ENCODE measurements at places on chromosomes 16 and 17.

GRCh38 chr16:85969591-85969990, 70.6 kb downstream of the IRF8 start:
- DNase-seq: no peak

DNA sequence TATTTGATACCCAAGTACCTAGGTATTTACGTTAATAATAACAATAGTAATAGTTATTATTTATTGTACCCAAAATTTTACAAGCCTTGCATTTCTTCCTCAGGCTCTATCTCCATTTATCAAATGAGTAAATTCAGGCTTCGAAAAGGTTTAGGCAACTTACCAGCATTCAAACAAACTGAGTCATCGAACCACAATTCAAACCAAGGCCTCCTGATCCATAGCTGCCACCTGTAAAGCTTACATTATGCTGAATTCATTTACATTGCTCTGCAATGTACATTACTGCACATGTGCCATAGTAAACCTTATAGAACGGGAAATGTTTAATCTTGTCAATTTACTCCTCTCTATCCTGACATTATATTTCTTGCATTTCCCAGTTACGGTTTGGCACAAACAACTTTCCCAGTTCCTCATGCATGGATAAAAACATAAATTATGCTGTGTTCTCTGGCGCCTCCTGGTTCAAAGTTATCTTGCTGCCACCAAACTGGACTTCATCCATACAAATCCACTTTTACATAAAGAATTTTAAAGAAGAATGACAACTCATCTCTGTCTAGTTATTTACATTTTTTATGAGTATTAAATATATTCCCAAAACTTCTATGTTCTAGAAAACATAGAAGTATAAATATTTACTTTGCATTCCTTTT, 360.6 kb upstream of the SOX9 start:
- DNase-seq: no peak

GRCh38 chr17:31321481-31321880, at the start of gene EVI2A:
EVI2A (minus strand) TSS chr17:31321622; CDS start chr17:31319013, 2,609 bp downstream.
- no peak for DNase-seq

- DNase-seq: peak; percentile 62
Observed at GRCh38 chr16:58024486-58025350, 836 bp upstream of the MMP15 start.

- DNase-seq: no peak
Observed at GRCh38 chr16:89437251-89437987, 52.9 kb downstream of the ANKRD11 start.

GRCh38 chr16:16038950-16039349, 89.5 kb downstream of the ABCC1 start:
- no peak for DNase-seq

GRCh38 chr16:28304214-28304613, 11.9 kb downstream of the SBK1 start:
- DNase-seq: no peak

DNA sequence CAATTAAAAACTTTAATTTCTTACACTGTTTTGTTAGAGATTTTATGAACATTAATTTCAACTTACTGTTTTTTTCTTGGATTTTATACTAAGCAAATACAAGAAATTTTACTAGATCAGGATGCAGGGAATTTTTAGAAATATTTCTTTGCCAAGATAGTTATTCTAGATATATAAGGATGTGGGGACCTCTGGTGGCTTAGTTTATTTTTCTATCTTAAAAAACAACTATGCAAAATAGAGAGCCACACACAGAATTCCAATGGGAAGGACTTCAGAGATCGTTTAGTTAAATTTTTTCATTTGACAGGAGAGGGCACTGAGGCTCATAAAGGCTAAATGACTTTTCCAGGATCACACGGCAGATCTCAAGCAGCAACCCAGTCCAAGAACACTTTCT, 23.0 kb upstream of the CAPNS2 start:
- DNase-seq: no peak

GRCh38 chr17:42679492-42680330, 1.9 kb downstream of the CCR10 start:
- peak; percentile 36 for DNase-seq

GRCh38 chr17:30580916-30581315, 103.7 kb downstream of the GOSR1 start:
- DNase-seq: no peak

DNA sequence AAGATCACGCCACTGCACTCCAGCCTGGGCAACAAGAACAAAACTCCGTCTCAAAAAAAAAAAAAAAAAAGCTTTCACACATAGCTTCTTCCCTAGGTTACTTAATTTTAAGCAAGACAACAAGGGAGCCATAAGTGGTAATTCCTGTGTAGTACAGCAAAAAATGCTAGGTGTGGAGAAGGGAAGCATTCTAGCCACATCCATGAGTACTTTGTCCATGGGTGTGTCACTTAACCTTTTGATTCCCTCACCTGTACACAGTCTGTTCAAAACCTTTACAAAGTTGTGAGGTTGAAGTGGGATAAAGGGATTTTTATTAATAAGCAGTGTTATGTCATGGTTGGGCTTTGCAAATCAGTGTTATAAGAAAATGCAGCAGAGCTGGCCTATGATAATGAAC, 4.5 kb downstream of the NME2 start:
- DNase-seq: no peak

- DNase-seq: peak; percentile 93
Observed at GRCh38 chr17:17710728-17711541, 29.7 kb downstream of the RAI1 start.

GRCh38 chr16:68411086-68411485, 37.2 kb downstream of the SMPD3 start:
- no peak for DNase-seq

DNA sequence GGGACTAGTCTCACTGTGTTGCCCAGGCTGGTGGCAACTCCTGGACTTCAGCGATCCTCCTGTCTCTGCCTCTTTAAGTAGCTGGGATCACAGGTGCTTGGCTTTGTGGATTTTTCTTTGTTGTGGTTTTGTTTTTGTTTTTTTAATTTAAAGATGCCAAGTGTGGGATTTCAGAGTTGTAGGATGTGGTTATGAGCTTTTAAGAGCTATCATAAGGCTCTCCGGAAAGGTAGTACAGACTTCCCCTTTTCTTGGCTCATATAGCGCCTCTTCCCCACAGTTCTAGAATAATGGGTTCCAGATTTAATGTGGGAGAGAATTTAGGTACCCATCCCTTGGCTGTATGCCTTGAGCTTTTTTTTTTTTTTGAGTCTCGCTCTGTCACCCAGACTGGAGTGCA, 17.1 kb downstream of the AKAP1 start:
- no peak for DNase-seq

DNA sequence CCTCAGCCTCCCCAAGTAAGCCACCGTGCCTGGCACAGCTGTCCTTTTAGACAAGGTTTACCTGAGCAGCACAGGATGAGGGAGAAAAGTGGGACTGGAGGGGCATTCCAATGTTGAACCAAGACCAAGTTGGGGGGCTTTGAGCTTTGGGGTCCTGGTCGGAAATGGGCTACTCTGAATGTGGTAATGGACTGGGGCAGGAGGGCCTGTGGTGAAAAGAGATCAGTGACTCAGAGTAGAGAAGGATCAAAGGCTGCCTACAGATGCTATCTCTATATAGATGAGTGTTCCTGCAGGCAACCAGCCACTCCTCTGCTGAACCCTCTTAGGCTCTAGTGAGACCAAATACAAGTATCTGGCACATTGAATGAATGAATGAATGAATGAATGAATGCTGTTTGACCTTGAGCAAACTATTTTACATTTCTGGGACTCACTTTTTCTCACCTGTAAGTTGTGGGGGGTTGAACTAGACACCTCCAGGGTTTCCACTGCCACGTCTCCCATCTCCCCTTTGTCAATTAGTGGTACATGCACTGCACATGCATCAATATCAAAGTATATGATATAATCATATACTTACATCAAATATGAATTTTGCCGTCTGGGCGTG, 26.3 kb upstream of the ETV4 start:
- DNase-seq: no peak

DNA sequence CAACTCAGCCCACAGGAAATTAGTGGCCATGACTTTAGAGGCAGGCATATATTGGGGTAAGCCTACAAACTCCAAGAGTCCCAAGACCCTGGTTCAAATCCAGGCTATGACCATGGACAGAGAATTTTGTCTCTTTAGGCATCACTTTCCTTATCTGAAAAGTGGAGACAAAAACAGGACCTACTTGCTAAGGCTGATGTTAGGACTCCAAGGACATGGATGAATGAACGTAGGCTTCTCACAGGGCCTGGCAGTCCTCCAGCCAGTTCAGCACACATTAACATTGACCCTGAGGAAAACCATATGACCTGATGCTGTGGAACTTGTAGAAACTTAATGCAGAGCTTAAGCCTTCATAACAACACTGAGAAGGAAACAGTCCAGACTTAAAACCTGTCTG, 1.4 kb downstream of the FKBP10 start:
- no peak for DNase-seq
